ENCODE measurements at places on chromosomes 3 and 15.

DNA sequence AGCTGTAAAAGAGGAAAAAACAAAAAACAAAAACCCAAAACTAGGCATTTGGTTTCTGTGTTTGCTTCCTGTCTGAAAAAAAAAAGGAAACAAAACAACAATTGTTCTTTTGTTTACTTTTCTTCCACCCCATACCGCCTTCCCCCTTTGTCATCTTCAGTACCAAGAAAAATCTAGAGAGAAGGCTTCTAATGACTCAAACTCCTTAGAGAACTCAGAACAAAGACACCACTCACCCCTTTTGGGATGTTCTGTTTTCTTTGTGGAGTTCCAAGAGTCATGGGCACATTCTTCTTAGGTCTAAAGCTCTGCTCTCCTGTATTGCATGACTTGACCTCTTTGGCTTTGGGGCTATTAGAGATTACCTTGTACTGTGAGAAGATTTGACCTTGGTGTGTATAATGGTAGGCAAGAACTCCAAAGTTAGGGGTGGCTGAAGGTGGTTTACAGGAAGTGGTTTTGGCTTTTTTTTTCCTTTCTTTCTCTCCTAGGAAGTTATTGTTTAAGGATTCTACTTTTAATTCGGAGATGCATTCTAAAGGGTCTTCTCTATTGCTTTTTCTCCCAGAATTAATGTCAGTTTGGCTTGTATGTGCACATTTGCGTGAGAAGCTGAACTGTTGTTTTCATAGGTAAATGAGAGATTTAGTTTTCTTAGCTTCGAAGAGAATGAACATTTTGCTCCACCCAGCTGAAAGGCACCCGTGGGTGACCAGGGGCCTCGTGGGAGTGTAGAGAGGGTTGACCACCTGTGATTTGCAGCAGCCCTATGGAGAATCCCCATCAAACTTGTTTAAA, 39.5 kb upstream of the ZBTB20 start:
- no peak for DNase-seq

DNA sequence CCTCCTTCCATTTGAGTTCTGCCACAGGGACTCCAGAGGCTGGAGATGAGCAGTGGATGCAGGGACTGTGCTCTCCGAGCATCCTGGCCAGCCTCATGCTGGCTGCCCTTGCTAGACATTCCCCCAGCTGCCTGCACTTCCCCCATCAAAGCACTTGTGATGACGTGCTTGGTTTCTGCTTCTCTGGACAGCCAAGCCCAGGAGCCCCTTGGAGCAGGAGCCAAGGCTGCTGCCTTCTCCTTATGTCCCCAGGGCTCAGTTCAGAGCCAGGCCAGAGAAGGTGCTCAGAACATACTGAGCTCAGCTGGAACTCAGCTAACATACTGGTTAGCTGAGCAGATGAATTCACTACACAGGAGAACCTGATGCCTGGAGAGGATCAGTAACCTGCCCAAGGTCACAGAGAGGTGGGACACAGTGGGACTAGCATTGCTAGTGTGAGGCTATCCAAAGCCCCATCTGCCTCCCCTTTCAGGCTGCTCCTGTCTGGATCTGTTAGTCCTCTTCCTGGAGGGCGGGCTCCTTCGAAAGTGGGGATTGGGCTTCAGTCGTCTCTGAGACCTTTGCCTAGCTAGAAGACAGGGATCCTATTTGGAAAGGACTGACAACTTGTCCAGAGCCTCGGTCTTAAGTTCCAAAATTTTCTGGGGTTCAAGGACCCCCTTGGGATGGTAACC, 4.3 kb downstream of the PCBP4 start:
- no peak for DNase-seq

GRCh38 chr3:33513262-33513863, 73.2 kb upstream of the UBP1 start:
- DNase-seq, result no peak

DNA sequence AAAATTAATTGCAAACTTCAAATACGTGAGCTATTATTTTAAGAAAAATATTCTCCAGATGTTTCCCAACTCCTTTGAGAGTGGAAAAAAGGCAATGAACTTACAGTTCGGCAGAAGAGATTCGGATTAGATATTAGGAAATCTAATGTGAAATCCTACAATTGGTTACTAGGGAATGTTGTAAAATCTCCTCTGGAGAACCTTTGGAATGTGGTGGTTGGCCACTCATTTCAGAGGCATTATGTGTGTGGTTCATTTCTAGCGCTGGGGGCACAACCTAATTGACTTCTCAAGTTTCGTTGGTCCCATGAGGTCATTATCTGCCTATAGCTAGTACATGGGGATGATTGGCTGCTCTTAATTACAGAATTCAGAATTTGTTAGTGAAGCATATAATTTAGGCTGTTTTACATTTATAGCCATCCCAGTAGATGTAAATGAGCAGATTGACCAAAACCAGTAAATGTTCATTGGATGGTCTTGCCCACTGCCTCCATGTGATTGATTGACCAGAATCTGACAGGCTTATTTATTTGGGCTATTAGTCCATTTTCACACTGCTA, 34.6 kb upstream of the CMSS1 start:
- DNase-seq, result no peak

DNA sequence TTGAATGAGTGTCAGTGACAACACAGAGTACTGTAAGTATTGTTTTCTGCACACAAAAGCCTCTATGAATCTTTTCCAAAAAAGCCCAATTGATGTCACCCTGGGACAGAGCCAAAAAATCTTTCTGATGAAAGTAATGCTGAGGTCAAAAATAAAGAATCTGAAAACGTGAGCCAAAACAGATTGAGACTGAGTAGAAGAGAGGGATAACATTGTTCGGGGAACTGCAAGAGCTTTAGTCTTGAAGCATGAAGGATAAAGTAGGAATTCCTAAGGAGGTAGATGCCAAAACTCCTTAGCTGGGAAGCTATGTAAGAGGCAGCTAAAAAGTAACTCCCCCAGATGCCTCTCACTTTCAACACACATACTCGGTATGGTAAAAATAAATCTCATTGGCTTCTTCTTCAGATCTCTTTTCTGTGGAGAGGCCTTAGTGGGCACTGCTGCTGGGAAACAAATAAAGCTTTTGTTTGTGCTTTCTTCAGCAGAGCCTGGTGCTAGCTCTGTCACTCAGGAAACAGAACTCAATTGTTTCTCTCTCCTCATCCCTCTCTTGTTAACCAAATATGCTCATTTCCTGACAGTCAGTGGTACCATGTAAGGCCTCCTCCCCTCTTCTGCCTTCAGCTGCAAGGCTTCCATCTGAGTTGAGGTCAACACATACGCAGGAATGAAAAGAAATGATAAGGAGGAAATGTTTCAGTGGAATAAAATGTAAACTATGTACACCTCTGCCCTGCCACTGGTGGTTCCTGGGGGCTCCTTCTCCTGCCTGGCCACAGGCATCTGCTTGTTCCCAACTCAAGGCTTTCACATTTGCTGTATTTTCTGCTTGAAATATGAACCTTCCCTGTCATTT, 58.1 kb downstream of the CD200 start:
- no peak for DNase-seq

DNA sequence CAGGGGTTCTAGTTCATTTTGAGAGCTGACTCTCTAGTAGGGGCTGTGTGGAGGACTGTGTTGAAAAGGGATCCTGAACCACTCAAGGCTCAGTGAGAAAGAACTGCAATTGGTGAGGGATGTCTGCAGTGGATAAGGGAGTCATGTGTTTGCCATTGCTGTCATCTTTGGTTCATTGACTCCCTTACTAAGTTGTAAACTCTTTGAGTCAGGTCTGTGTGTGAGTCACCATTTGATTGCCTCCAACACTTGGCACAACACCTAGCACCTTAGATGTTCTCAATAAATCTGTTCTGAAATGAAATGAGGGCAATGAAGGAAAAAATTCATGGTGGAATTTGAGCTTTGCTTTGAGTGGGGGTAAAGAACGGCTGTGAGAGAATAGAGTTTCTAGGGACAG, 51.7 kb downstream of the PLS1 start:
- no peak for DNase-seq

DNA sequence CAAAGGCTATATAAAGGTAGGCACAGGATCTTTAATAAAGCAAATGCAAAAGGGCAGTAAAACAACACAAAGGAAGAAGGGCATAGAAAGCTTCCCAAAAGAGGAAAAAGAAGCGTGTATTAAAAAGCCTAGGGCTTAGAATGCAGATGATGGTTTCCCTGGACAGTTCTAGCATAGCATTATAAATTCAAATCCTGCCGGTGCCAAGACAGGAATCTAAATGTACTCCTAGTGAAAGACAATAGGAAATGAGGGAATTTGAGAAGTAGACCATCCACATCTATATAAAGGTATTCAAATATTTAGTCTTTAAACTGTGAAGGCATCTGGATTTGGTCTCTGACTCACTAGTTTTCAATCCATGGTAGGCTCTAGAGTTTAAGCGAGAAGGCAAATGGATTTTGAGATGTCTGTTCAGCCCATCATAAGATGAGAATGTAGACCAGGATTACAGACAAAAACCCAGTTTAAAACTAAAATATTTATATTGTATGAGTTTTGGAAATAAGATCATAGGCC, 431.8 kb downstream of the TBL1XR1 start:
- DNase-seq, result no peak

- DNase-seq, result peak; percentile 79
Observed at GRCh38 chr15:81225161-81225671, 28.5 kb downstream of the IL16 start.

DNA sequence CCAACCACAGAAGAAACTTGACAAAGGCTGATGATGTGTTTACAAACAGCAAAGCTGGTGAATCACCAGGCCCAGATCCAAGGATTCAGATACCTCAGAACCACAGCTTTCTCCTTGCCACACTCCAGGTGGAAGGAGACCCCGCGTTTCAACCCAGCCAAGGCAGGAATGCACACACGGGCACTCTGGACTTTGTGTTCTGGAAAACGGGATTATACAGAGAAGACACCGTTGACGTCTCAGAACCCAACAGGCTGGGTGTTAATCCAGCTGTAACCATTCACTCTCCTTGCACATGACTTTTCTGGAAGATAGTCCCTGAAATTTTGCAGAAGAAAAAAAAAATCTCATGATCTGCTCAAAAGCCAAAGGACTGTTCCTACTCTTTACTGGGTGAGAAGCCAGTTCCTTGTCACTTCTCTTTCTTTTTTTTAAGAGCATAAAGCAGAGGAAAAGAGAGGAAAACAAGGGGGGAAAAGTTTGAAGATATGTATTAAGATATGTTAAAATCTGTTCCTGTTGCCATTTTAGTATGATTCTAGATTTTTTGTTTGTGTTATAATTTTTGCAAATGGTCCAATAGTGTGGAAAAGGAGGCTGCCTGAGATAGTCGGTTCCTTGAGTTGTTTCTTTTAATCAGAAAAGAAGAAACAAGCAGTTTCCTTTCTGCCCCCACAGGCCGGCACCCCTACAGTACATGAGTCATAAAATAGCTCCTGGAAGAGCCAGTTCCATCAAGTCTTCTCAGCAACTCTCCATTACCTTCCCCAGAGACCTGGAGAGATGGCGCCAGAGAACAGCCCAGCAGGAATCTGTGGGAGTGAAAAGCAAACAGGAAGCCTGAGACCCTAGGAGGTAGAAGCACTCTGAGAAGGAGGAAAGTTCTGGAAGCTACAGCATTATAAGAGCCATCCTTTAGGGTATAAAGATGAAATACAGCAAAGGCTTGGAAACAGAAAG, 73.1 kb downstream of the RORA start:
- DNase-seq, result no peak

DNA sequence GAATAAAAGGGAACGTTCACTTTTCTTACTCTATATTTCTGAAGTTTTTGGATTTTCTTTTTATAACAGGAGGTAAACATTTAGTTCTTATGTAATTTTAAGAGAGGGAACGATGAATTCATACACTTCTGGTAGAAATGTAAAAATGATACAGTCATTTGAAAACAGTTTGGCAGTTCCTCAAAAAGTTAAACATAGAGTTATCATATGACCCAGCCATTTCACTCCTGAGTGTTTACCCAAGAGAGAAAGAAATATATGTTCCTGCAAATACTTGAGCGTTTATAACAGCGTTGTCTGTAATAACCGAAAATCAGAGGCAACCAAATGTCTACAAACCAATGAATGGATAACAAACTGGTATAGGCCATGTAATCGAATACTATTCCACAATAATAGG, 20.8 kb upstream of the CCR9 start:
- DNase-seq, result peak; percentile 20

- DNase-seq, result no peak
Observed at GRCh38 chr3:9622438-9622837, 26.9 kb upstream of the MTMR14 start.

GRCh38 chr3:45153658-45154437, 7.7 kb upstream of the CDCP1 start:
- DNase-seq, result no peak
